ENCODE measurements at places on chromosomes 5 and 9.

DNA sequence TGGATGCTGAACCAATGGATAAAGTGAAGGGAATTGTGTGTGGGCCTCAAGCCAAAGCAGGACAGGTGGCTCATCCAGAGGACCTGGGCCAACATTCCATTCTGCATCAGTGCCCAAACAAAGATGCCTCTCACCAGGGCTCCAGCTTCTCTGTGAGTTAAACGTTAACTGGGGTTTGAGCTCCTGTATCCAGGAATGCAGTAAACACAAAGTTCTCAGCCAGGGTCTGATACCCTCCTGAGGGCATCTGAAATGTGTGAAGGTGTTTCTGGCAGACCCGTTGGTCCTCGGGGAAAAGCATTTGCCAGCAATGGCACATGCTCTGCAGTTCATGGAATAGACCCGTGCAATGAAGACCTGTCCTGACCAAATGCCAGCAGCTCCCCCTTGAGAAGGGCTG lies 33.9 kb upstream of the AOPEP start:
- no peak for DNase-seq

- DNase-seq: no peak
These were observed 4.7 kb upstream of the TEX53 start for GRCh38 chr9:114662081-114662989.

DNA sequence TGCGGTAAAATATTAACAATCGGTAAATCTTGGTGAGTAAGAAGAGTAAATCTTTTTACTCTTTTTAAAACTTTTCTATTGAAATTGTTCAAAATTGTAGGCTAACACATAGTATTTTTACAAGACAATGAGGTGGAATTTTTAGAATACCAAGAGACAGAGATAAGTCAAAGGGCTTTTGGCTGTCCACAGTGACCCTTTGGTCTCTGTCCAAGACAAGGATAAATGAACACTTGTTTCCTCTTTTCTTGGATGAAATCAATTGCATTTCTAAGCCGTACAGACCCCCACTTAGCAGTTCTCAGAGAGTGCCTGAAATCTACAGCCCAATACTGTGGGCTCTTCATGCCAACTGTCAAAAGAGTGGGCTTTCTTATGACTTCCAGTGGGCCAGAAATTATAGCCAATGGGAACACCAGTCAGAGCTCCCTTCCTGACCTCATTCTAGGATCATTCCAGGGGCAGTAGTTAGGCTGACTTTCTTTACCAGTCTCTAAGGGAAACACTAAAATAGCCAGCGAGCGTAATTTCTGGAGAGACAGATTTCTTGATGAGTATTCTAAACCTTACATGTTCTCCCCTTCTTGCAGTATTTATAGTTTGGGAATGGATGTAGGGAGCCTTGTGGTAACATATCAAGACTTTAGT lies 74.1 kb downstream of the GALNT10 start:
- DNase-seq: no peak

DNA sequence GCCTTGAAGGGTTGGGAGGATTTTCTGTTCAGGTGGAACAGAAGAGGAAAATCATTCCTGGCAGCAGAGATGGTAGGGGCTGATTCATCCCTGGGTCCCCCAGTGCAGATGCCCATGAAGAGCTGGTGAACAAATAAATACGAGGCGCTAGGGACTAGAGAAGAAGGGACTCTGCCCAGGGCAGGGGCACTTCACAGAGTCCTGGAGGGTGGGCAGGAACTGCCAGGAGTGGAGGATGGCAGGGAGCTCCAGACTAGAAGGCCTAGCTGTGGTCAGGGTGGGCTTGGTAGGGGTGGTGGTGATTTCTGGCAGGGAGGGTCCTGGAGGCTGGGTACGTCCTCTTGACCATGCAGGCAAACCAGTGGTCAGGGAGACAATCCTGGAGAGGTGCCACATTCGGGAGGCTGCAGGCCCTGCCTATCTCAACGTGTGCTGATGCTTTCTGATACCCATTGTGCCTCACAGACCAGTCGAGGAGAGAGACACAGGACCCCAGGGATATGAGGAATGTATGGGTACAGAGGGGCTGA lies 69.9 kb downstream of the CRB2 start:
- DNase-seq: no peak

DNA sequence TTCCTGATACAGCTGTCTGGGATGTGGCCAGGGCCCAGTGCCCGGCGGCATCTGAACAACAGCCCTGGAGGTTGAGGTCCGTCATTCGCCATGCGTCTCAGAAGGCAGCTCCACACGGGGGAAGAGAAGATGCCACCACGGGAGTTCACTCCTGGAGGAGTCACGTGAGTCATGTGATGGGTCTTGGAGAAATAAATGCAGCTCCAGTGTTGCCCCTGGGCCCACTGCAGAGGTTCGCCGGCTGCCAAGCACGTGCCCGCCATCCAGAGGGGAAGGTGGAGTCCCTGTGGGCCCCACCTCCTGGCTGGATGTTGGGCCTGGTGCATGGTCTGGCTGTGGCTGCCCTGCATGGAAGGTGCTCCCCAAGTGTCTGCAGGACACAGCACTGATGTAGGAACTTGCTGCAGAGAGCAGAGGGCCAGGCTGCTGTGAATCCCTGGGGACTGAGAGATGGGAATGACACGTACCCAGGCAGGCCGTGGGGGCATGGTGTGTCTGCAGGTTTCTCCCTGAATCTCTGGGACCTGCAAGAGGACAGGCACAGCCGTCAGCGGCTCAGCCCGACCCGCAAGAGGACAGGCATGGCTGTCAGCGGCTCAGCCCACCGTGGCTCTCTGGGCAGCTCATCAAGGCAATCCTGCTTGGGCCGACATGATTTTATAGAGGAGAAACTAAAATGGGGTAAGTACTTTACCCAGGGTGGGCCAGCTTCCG lies 418.3 kb upstream of the IRX4 start:
- no peak for DNase-seq

- DNase-seq: peak; percentile 16
These were observed 49.9 kb downstream of the PTPN3 start for GRCh38 chr9:109448223-109448622.

DNA sequence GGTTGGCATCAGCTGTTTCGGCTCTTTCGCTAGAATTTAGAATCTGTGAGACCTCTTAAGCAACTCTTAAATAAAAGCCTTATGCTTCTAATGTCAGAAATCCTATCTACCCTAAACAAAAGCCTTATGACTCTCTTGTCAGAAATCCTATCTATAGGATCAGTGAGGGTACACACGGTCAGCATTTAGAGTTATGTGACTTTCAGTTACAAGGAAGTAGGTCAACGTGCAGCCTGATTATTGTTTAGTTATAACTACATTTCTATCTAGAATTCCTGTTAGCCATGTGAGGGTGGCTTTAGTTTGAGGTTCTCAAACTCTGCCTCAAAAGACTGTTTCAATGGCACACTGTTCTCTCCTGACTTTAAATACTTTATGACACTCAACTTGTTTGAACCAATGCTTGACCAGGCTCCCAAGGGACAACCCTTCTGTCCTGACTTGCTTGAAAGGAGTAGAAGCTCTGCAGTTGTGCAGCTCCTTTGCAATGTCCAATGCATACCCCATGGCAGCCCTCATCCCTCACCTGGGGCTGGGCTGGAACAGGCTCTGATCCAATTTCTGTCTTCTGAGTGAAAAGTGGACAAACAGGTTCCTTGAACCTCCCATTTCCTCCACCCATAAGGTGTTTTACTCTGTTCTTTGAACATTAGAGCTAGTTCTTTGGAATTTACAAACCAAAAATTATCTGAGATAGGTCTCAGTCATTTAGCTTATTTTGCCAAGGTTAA lies 251.6 kb upstream of the PIK3R1 start:
- no peak for DNase-seq

- no peak for DNase-seq
These were observed 806 bp downstream of the ZNF474 start for GRCh38 chr5:122130152-122130551.

- DNase-seq: no peak
These were observed 102.0 kb upstream of the TSLP start for GRCh38 chr5:110969502-110969901.

DNA sequence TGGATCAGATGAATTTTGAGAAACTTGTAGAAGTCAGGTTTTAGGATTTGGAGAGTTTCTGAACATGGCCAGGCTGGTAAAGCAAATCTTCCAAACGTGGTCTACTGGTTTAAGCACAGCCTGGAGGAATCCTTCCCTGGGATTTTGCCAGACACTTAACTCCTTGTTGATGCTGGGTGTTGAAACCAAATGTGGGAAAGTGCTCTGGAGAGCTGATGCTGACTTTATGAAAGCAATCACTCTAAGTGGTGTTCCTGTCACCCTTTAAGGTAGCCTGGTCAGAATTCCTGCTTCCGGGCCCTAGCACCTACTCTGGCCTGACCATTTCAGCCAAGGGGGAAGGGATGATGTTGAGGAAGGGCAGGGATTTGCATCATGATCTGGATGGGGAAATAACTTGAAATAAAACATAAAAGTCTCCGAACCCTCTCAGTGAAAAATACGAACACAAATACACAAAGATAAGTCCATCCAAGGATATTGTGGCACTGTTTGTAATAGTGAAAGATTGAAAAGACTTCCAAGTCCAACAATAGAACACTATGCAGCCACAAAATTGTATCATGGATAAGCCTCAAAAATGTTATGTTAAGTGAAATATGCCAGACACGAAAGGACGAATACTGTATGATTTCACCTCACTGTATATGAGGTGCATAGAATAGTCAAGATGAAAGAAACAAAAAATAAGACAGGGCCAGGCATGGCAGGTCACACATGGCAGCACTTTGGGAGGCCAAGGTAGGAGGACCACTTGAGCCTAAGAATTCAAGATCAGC lies 57.7 kb downstream of the PDE6A start:
- no peak for DNase-seq

DNA sequence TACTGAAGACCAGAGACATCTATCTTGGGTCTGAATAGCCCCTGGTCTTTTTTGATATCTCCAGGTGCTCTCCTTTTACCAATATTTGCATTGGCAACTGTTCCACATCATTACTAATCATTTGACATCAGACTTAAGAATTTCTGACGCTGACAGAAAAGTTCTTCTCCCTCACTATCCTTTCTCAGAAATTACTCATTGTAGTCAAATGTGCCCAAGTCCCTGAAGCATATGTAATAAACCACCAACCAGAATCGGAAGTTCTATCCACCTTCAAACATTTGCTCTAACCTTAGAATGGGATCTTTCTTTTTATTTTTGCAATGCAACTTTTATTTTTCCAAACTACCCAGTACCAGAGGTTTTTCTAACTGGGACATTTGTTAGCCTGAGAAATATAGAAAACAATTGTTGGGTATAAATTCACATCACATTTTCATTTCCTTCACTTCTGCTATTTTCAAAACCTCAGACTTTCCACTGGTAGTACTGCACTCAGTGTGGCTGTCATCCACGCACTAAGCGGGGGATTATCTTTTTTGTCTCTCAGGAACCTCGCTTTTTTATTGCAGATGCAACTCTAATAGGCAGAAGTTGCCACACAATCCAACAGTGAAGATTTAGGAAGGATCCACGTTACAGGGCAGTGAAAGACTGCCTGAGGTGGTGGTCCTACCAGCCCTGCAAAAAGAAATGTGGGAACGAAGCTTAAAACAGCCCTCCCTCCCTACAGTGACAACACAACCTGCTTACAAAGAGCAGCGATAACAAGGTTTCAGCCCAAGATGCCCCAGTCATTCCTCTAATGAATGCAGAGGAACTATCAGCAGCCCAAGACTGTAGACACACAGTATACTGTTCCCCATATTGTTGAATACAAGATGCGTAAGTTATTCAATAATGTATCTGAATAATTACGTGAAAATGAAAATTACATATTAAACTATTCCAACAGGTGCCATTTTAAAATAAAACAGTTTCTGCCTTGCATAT lies 201.2 kb downstream of the EBF1 start:
- no peak for DNase-seq

DNA sequence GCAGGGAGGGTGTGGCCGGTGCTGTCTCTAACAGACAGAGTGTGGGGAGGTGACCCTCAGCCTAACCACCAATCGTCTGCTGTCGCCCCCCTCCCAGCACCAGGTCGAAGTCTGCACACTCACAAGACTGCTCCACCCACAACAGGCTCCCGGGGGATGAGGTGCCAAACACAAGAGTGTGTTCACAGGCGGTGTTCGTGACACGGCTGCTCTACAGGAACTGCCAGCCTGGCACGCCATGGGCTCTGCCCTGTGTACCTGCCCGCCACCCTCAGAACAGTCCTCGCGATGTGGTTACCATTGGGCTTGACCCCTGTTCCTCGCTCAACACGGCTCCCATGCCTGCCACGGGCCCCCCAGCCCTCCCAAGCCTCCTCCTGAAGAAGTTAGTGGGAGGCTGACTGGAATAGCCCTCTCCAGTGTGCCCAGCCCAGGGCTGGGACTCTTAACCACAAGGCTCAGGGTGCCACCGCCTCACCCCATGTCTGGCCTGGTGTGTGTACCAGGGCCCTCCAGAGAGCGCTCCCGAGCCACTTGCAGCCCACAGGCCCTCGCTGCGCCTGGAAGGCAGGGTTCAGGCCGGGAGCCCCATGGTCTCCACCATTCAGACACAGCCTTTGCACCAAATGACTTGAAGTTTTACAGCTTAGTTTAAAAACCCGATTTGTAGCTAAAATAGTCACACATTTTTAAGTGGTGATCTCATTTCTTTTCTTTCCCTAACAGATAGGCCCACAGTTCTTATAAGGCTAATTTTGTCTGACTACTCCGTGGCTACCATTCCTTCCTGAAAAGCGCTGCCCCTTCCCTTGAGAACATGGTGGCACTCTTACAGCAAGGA lies 102.5 kb downstream of the CAMSAP1 start:
- DNase-seq: no peak

GRCh38 chr5:175800656-175801081 lies 70.7 kb upstream of the CPLX2 start:
- no peak for DNase-seq

DNA sequence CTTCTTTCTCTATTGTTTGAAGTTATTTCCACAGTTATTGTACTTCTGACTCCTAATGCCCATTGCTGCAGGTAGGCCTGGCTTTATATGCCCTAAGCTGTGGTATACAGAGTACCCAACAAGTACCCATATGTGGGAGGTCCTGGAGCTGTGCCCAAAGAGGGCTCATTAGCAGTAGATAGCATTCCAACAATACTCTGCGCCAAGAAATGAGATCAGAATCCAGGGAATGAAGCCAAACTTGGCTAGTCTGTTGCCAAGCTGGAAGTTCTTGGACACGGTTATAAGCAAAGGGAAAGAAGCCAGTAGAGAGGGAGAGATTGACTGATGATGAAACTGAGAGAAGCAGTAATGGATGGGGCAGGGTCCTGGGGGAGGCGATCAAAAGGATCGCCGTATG lies 29.7 kb upstream of the FAM169A start:
- peak; percentile 28 for DNase-seq

DNA sequence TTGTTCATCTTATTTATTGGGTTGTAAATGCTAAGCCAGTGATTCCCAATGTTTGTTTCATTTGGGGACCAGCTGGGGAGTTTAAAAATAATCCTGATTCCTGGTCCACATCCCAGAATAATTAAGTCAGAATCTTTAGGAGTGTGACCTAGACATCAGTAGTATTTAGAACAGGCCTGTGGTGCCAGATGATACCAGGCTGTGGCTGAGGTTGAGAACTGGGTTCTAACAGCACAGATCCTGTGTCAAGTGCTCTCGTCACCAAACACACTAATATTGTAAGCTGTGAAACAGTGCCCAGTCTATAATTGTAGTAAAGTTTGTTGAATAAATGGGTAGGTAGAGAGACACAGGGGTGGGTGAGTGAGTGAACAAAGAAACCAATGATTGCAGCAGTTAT lies 172.1 kb upstream of the PPP1R2B start:
- DNase-seq: no peak

GRCh38 chr5:103744159-103744558 lies 181.6 kb upstream of the NUDT12 start:
- DNase-seq: no peak

GRCh38 chr9:79257228-79257781 lies 314.5 kb upstream of the TLE4 start:
- no peak for DNase-seq
